ENCODE measurements at places on chromosomes 12 and 14.

DNA sequence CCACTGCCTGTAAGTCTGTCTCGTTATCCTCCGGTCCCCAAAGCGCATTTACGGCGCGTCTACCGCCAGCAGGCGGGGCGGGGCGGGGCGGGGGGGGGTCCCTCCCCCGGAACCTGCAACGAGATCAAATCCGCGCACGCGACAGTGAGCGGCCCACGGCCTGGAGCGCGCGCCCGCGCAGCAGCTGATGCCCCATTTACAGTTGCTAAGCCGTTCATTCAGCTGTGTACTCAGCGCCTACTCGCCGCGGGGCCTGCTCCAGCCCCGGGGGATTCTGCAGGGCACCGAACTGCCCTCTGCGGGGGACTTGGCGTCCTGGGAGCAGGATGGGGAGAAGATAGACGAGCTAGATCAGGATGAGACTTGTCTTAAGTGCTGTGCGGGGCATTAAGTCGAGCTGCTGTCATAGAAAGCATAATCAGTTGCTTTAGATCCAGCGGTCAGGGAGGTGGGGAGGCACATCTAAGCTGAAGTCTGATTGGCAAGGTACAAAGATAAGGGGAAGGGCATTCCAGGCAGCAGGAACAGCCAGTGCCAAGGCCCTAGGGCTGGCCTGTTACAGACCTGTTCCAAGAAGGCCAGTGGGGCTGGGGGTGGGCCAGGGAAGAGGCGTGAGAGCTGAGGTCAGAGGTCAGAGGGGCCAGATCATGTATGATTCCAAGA, 1.4 kb upstream of the CCDC85C start:
- DNase-seq: peak; percentile 82

DNA sequence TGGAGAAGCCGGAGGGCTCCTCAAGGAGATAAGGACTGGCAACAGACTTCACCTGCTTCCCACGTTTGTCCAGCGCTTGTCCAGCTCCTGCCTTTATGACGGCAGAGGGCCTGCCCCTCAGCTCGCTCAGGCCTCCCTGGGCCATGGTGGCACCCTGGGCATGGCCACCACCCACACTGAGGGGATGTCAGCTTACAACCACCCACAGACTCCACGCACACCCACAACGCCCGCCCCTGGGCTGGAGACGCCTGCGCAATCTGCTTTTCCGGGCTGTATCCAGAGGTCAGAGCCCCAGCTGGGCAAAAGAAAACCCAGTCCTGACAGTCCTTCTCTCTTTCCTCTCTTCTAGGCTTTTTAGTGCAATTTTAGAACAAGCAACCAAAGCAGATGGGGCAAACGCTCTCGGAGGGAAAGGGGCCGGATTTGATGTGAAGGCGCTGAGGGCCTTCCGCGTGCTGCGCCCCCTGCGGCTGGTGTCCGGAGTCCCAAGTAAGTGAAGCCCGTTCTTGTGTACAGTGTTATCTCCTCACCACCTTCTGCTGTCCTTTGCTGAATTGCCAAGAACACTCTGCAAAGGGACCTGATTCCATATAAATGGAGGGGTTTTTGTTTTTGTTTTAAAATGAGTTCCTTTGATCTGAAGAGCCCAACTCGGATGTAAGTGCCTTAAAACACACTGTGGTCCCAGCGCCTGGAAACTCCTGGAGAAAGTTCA, 337.4 kb upstream of the FKBP4 start:
- DNase-seq: no peak

- peak; percentile 53 for DNase-seq
Observed at GRCh38 chr12:96034621-96035282, 635 bp downstream of the LTA4H start.

DNA sequence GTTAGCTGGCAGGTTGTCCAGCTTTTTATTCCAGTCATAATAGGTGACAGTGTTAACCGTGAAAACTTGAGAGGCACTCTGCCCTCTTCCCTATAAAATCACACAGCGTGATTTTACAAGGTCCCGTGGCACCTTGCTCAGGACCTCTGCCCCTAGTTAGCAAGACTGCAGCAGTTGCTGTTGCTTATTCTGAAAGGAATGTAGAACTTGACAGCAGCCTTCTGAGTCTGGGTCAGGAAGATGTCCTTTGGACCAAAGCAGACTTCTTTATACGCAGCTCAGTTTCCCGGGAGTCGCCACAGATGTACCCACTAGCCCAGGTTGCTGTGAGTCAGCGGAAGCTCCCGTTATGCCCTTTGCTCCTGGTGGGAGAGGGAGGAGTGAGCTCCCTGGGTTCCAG, 13.2 kb downstream of the PRKAB1 start:
- DNase-seq: no peak

DNA sequence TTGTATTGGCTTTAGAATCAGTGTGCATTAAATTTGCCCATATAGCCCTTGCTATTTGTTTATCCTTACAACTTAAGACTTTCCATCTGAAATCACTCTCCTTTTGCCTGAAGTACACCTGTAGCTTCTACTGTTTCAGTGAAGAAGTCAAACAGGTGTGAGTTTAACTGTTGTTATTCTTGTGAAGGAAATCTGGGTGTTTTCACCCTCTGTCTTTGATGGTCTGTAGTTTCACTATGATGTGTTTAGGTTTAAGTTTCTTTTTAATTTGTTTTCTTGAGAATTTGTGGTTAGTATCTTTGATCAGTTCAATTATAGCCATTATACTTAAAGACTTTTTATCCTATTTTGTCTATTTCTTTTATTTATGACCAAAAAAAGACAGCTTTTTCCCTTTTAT, 68.9 kb upstream of the BBS10 start:
- no peak for DNase-seq

DNA sequence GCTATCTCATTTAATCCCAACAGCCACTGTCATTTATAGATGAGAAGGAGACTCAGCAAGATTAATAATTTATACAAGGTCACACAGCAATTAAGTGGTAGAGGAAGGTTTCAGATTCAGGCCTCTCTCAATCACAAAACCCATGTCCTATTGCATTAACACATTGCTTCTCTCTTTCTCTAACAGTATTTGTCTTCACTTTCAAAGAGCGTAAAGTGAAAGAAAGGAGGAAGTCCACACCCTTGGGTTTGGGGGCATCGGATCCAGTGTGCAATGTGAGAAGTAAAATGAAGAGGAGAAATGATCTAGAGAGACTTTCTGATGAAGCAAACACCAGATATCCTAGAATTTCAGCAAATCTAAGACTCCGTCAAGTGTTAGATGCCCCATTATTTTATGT, 7.0 kb upstream of the VRK1 start:
- no peak for DNase-seq

GRCh38 chr14:77603654-77604255, 12.7 kb downstream of the SPTLC2 start:
- DNase-seq: no peak

- DNase-seq: no peak
Observed at GRCh38 chr12:55993230-55993853, 3.7 kb upstream of the SUOX start.

DNA sequence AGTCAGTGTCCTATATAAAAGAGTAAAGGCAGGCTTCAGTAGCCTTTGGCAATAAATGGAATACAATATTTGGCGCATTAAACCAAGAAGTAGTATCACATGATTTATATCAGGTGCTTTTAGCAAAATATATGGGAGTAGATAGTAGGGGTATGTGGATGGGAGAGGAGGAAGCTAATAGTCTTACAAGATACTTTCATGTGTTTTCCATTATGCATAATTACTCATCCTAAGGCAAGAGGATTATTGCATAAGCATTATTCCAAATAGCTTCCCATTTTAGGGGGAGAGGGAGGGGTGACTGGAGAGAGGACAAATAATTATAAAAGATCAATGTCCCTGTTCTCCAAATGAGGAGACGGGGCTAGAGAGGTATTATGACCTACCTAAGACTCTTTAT, 104.3 kb downstream of the DUSP6 start:
- DNase-seq: no peak

DNA sequence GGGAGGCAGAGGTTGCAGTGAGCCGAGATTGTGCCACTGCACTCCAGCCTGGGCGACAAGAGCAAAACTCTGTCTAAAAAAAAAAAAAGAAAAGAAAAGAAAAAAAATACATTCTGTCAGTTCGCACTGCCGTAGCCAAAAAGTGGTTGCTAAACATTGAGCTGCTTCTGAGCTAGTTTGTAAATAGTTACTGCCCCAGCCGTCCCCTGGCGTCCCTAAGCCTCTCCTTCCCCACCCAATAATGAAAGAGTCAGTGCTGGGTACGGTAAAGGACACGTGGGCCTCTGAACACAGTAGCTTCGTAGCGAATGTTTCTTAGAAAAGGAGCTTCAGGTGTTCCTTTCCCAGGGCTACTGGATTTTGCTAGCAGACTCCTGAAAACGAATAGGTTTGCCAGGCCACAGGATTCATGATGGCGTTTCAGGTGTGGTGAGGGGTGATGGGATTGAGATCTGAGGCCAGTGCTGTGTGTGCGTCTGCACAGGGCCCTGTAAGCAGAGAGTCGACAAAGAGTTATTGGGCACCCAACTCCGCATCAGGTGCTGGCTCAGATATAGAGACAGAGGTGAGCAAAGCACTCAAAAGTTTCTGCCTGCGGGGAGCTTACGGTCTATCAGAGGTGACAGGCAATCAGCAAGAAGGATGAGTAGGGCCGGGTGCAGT, 94.1 kb downstream of the LGMN start:
- DNase-seq: no peak

GRCh38 chr14:104442631-104443390, 136.8 kb upstream of the C14orf180 start:
- no peak for DNase-seq

- no peak for DNase-seq
Observed at GRCh38 chr14:67392800-67393199, 19.2 kb downstream of the PLEK2 start.

Data from mucosa of descending colon (tissue), 3 donors.